ENCODE measurements at places on chromosomes 6 and 20.

GRCh38 chr6:28865401-28866204 is 58.2 kb downstream of the TRIM27 start:
- peak; percentile 69 for DNase-seq

GRCh38 chr6:33279257-33279695 is 2.4 kb downstream of the B3GALT4 start:
- no peak for DNase-seq

DNA sequence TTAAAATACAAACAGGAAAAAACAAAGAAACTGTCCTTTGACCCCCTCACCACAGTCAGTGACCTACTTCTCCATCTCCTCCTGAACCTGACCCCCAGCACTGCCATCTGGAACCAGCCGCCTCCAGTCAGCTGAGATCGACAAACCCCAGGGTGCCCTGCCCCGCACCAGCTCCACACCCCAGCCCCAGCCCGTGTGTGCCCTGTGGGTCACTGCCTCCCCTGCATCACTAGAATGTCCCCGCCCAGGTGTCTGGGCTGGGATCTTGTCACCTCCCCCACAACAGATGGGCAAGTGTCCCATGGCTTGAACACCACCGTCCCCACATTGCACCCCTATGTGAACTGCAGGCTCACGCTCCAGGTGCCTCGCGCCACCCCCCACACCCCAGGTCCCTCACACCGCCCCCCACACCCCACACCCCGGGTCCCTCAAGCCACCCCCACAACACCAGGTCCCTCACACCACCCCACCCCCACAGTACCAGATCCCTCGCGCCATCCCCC is 13.3 kb downstream of the TAF4 start:
- no peak for DNase-seq

DNA sequence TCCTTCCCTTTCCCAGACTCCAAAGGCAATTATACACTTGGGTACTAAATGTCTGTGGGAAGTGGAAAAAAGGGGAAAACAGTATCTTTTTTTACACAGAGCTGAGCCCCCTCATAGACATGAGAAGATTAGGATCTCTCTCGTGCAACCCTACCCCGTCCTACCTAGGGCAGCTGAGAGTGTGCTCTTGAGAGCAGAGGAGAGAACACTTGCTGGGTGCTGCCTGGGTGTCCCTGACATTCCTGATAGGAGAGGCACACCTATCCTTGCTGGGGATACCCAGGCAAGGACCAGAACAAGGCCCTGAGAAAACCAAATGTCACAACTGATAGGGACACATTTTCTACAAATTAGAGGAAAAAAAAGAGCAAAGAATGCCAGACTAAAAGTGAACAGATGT is 81.2 kb downstream of the PREP start:
- DNase-seq, result no peak

DNA sequence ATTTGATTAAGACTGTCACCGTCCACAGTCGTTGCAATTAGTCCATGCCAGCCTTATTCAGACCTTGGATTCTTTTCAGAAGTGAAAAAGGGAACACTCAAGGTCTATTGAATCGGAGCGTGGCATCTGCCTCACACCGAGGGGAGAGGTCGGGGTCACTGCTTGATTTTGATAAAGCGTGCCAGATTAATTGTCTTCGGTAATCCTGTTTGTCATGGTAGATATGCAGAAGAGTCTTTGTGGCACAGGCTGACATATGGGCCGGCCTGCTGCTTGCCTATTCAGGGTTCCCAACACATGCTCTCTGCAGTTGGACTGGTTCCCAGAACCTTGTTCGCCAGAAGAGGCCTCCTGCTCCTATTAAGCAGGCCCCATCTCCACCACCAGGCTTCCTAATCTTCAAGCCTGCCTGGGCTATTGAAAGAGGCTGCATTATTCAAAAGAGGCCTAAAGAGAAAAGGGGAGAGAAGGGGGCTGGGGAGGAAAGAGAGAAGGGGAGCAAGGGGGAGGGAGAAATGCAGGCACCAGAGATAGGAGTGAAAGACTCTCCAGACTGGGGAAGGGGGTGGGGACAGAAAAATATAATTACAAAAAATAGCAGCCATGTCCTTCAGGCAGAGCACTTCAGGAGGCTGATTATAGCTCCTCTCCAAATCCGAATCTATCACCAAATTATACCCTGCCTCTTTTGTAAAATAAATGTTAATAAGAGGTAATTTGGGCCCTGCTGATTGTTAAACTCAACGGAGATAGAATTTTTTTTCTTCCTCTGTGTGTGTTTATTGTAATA is 611.3 kb downstream of the HDGFL1 start:
- DNase-seq, result no peak

GRCh38 chr6:88378639-88379038 is 212.5 kb upstream of the CNR1 start:
- no peak for DNase-seq

DNA sequence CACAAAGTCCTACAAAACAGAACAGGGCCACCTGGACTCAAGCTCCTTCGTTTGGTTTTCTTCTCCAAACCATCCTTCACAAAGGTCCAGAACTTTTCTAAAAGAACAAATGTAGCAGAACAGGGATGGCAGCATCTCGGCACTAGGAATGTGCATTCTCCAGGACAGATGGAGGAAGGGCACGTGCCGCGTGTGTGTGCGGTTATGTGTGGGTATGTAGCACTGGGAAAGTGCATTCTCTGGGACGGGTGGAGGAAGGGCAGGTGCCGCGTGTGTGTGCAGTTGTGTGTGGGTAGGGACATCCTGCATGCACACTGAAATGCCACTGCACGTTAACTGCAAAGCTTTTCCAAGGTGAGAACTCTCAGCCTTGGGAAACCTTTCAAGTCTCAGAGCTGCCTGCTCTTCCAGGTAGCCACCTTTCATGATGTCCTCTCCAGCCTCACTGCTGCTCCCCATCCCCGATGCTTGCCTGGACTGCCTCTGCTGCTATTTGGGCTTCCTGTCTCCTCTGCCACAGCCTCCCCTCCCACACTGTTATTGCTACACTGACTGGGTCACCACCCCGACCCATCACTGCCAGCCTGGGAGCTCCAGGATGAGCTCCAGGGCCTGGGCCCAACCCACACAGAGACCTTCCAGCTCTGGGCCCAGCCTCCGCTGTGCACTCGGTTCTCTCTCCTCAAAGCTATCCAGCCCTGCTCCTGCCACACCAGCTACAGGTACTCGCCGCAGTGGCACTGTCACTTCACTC is 47.6 kb downstream of the EZR start:
- no peak for DNase-seq

GRCh38 chr6:30942338-30943060 is 1.7 kb downstream of the MUCL3 start:
- DNase-seq, result peak; percentile 98

DNA sequence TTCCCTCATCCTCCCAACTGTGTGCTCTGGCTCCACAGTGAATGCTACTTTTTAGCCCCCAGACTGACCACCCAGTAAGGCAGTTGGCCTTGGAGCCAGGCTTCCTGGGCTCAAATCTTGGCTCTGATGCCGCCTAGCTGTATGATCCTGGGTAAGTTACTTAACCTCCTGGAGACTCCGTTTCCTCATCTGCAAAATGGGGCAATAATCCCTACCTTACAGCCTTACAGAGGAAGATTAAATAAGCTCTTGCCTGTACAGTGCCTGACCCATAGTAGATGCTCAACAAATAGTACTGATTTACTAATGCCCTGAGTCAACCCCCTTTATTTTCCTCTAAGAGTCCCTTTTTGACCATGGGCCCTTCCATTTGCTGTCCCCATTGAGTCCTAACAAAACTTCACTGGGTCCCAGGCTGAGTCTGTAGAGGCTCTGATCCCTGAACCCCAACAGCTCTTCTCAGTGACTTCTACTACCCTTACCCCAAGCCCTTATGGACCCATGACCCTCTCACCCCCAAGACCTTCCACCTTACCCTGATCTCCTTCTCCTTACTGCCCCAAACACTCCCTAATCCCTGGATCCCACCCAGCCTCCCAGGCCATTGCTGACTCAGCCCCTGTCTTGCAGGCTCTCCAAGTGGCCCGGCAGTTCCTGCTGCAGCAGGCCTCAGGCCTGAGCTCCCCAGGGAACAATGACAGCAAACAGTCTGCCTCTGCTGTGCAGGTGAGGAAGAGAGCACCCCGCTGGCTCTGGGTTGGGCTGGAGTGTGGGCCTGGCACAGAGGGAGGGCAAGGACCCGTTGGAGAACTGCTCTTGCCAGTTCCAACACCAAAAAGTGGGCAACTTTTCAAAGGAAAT is 31.4 kb downstream of the FOXP4 start:
- no peak for DNase-seq

DNA sequence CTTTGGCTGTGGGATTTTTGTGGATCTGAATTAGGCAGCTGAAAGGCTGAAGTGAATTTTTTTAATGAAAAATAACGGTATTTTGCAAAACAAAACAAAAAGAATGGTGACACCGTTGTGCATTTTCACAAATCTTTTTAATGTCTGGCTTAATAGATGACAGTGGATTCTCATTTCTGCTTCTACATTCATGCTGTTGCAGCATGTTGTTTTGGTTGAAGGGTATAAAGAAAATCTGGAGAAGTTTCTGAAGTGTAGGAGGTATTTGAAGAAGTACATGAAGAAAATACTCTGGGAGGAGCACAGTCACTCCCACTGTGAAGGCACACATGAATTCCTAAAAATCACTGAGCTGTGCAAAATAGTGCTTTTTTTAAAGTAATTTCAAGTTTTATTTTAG is 3.1 kb upstream of the MAP3K5 start:
- DNase-seq, result no peak

DNA sequence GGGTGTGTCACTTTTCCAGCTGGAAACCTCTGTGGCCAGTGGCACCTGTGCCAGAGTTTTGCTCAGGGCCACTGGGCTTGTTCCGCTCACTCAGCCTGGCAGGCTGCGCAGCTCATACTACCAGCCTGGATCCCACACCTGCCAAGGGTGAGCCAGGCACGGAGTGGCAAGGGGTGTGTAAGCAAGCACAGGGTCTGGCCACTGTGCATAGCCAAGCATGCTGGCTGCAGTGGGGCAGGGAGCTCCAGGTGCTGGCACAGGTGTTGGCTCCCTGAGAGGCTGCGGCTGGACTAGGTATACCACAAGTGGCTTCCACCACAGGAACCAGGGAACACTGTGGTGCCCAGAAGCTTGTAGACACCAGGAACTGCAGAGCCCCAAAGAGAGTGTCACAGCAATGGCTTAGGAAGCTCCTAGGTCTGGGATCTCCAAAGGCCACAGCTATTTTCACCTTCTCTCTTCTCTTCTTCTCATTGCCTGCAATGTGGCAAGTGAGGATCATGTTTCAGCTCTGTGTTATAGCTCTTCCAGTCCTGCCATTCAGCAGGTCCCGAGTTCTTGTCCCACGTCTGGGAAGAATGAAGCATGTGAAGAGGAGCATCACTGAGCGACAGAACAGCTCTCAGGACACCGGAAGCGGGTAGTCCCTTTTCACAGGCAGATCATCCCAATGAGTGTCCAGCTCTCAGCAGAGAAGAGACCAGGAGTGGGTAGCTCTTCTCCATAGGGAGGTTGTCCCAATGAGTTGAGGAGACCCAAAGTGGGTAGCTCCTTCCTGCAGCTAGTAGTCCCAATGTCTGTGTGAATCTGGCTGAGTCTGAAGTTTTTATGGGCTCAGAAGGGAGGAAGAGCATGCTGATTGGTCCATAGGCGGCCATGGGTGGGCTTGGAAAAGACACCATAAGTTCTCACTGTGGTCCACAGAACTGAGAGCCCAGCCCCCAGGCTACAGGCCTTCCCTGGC is 41.3 kb downstream of the WASF1 start:
- DNase-seq, result no peak

DNA sequence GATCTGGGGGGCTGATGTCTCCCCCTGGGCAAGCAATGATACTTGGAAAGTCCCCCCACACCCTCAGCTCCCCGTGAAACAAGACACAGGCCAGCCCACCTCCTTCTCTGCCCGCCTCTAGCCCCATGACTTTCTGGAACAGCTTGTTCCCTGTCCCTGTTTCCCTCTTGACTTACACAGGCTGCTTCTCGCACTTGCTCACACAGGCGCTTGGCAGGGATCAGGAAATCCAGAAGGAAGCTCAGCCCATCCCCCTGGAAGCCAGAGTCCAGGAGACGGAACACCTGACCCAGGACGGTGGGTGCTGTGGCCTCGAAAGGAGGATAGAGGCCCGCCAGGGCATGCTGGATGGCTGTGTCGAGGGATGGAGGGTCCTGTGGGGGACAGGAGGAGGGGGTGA is 14.8 kb downstream of the KIAA1755 start:
- no peak for DNase-seq

GRCh38 chr6:81553216-81553615 is 199.3 kb downstream of the TENT5A start:
- no peak for DNase-seq

DNA sequence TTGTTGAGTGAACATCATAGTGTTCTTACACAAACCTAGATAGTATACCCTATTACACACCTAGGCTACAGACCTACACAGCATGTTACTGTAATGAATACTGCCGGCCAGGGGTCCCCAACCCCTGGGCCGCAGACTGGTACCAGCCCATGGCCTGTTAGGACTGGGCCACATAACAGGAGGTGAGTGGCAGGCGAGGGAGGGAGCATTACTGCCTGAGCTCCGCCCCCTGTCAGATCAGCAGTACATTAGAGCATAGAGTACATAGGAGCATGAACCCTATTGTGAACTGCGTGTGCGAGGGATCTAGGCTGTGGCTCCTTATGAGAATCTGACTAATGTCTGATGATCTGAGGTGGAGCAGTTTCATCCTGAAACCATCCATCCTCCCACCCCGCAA is 126.3 kb downstream of the PRND start:
- DNase-seq, result no peak

DNA sequence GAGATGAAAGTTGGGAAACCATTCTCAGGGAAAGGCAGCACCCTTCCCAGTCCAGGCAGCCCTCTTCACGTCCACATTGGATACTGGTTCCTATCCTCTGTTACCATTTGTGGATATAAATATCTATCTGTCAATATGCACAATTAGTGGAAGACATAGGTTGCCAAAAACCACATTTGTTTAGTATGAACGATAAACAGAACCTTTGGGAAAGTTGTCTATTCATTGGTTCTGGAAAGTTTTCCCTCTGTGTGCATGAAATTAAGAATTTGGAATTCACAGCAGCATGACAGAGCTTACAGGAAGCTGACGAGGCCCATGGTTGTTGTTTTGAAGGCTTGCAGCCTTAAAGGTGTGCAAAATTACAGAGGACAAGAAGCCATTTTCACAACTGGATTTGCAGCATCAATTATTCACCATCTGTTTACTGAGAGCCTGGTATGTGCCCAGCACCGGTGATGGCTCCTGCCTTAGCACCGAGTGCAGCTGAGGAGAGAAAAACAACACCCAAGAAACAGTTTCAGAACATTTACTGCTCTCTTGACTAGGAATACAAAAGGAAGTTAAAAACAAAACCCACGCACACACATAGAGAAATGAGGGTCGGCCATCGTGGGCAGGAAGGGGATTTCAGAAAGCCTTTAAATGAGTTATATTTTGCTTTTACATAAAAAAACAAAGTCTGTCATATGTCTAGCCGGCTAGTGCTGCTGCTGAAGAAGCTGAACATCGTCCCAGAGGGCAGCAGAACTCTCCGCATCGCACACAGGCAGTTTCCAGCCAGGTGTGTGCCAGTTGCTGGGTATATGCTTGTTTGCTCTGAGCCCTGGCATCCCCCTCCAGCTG is 319.6 kb downstream of the FARS2 start:
- no peak for DNase-seq

- DNase-seq, result peak; percentile 59
These were observed 117.5 kb upstream of the ID4 start for GRCh38 chr6:19719691-19720128.

GRCh38 chr6:3928111-3928510 is 78.9 kb downstream of the FAM50B start:
- DNase-seq, result no peak
